ACHN (cell line): ENCODE measurements at places on chromosomes 4 and X.

GRCh38 chr4:27270435-27270834 lies 409.8 kb downstream of the STIM2 start:
- DNase-seq = no peak

DNA sequence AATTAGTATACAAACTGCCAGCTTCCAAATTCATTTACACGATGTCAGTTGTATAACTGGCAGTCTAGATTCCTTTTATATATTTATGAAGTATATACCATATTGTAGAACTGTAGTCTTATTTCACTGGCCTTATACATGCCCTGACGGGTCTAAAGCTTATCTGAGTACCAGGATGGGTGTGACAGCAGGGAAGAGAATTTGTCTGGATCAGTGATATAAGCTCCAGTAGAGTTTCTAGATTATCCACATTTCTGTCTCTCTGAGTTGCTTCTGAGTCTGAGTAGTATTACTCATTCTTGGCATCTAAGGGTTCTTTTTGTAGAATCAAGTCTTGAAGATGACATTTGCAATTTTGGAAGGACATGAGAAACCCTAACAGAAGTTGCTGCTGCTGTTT lies 101.3 kb downstream of the RPA4 start:
- no peak for DNase-seq

- DNase-seq = peak; percentile 25
Measured at GRCh38 chr4:25862411-25863346, at the start of gene SEL1L3. Gene SEL1L3 (minus strand): TSS chr4:25862988. CDS start chr4:25862836, 152 bp downstream.

GRCh38 chr4:114383067-114383466 lies 215.5 kb upstream of the UGT8 start:
- DNase-seq = no peak

GRCh38 chr4:88158489-88159228 lies at the start of gene ABCG2:
Gene ABCG2 (minus strand): TSS chr4:88158639. CDS start chr4:88139995, 18,644 bp downstream.
- DNase-seq = peak; percentile 3

DNA sequence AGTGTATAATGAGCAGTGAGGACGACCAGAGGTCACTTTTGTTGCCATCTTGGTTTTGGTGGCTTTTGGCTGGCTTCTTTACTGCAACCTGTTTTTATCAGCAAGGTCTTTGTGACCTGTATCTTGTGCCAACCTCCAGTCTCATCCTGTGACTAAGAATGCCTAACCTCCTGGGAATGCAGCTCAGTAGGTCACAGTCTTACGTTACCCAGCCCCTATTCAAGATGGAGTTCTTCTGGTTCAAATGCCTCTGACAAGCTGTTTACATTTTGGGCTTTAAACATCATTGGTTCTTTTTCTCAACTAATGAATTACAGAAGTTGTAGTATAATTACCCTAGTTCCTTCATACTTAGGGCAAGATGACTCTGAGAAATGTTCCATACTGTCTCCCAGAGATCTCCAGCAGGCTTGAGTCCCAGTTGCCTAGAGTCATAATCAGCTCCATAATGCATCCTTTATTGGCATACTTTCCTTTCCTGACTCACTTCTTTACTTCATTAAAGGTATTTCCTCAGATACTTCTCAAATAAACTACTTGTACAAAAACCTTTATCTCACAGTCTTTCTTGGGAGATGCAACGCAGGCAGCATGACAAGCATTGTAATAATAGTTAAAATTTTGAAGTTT lies 136.5 kb downstream of the KDM6A start:
- no peak for DNase-seq
